Activated T-cell treated with anti-CD3 and anti-CD28 coated beads, Interleukin-2, amount 50 U/mL, for 48 hours (primary cell): ENCODE measurements at places on chromosomes 3 and 15.

DNA sequence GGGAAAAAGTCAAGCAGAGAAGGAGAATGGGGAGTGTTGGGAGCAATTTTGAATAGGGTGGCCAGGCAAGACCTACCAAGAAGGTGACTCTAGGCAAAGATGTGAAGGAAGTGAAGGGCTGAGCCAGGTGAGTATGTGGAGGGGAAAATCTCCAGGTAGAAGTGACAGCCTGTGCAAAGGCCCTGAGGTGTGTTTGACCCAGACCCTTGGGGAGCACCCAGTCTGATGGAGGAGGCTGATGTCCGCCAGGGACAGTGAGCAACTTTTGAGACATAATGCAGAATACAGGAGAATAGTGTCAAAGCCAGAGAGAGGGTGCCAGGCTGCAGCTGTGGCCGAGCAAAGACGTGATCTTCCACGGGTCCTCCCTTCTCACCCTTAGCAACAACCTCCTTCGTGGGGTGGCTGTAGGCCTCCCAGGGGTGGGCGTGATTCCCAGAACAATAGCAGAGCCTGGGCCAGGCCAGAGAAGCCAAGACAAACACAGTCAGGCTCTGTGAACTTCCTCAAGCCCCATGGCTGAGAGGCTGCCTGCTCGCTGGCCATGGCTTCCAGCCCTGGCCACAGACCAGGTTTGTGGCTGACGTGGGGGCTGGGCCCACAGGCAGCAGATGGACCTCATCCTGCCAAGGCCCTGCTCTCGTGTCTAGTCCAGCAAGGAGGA is 58.1 kb downstream of the SLC6A6 start:
- DNase-seq = no peak

- DNase-seq = no peak
These were observed 660 bp upstream of the RTF1 start for GRCh38 chr15:41416128-41416741.

GRCh38 chr15:75389791-75390382 is 21.5 kb upstream of the MAN2C1 start:
- no peak for DNase-seq

GRCh38 chr3:186953011-186953487 is 22.7 kb downstream of the ST6GAL1 start:
- DNase-seq = peak; percentile 42

- DNase-seq = no peak
These were observed 90.3 kb downstream of the MEX3B start for GRCh38 chr15:81955382-81956062.
